Renal cortical epithelial cell (primary cell): ENCODE measurements at places on chromosomes 7 and 10. TPM values are rescaled to one million over a fixed set of nuclear protein-coding genes. Genes with fewer than 3 reads are reported as not detected.

DNA sequence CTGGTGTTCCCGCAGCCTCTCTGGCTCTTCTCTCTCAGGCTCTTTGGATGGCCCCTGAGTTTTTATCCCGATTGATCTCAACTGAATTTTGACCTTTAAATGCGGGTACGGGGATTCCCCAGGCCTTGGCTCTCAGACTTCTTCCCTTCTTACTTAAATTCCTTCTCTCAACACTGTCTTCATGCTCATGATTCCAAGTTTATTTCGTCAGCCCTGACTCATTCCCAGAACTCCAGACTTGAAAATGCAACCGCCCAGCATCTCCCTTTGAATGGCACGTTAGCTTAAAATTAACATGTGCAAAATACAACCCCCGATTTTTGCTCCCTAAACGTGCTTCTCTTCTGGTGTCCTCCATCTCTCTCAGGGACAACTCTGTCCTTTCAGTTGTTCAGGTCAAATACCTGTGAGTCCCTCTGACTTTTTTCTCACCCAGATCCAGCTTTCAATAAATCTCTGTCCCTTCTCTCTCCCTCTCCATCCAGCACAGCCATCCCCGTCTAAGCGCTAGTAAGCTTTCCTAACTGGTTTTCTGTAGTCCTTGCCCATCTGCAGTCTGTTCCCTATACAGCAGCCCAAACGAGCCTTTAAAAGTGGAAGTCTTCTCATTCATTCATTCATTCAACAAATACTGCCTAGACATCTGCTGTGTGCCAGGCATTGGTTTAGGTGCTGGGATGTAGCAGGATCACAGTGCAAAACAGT is 7.1 kb downstream of the HECW1 start:
- DNase-seq, result peak; percentile 29

DNA sequence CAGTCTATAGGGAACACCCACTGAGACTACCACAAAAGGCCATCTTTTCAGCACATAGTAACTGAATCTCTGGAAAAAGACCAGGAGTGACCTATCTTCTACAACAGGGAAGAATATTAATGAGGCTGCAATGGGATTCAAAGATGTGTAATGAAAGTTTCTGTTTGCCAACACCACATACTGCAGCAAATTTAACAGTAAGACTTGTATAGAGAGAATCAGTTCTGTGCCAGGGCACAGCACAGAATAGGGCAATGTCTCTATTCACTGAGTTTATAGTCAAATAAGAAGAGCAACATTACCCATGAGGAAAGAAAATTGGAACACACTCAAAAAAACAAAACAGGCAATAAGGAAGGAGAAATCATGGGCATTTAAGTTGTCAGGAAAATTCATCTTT is 91.4 kb upstream of the PTN start:
- DNase-seq, result no peak

- DNase-seq, result no peak
Measured at GRCh38 chr10:70932392-70933196, 44.2 kb upstream of the PCBD1 start.

GRCh38 chr10:92997620-92998019 is 63.0 kb upstream of the CYP26C1 start:
- no peak for DNase-seq

DNA sequence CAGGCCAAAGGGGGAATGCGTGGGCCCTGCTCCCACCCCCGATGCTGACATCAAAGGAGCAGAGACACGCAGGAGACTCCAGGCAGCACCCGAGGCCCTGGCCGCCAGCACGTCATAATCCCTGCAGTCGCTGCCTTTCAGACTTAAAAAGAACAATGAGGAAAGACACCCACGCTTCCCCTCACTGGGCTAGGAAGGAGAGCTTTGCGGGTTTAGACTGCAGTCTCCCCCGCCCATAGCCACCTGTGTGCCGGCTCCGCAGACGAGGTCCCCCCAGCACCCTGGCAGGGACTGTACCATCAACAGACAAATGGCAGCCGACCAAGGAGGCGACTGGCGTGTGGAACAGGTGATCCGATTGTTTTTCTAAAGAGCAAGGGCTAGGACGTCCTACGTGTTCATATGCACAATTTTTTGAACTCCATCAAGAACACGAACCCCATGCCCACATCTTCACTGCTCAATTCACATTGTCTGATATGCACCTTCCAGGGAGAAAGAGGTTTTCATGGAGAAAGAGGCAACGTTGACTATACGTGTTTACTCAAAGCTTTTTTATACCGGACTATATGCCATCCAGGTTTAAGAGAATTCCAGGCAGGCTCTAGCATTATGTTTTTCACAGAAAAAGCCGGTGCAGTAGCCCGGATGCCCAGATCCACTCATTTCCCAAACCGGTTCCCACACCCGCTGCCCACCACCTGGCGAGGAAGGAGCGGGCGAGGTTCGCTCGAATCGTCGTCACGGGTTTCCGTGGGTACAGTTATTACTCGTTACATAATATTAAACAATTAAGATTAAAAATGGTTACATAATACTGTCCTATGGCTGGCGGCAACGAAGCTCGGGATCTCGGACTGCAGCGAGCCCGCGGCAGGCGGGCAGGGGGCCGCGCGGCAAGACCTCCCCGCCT is 1.1 kb downstream of the GRB10 start:
- no peak for DNase-seq

- no peak for DNase-seq
Measured at GRCh38 chr10:77799352-77799751, 127.2 kb downstream of the DLG5 start.

CHAT gene
- total RNA-seq, result not detected in 2 replicates

DNA sequence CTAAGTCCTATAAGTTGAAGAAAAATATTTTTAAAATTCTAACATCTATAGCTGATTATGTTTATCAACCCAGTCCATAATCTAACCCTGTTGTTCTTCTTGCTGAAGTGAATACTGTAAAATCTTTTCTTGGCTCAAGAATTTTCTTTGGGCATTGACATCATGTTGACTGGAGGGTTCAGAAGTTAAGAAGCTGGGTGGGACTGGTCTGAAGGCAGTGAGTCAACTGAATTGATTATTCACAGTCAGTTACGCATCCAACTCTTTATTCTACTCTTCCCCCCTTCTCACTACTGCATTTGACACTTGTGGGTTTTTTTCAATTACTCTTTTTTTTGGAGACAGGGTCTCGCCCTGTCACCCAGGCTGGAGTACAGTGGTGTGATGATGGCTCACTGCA is 31.0 kb downstream of the DENND2A start:
- peak; percentile 82 for DNase-seq

DNA sequence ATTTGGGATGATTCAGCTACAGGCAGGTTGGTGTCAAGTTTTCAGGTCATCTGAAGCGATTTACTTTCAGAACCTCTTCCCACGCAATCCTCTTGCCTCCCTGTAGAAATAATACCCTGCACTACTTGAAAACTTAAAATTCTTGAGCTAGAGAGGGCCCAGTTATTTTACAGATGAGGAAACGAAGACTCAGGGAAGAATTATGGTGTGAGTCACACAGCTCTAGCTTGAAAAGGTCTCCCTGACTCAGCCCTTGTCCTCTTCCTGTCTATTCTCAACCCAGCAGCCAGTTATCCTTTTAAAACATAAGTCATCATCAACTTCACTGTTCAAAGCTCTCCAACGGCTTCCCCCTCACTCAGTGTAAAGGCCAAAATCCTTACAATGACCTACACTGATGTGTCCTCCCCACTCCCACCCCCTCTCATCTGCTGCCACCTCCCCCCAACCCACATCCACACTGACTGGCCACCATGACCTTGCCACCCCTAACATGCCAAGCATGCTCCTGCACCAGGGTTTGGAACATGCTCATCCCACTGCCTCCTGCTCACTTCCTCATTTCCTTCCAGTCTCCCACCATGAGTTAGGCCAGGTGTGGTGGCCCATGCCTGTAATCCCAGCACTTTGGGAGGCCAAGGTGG is 3.4 kb downstream of the DNMBP start:
- peak; percentile 94 for DNase-seq

NUP42 gene
- 39.5 and 64.3 TPM in 2 replicates for total RNA-seq

TAS2R3 gene
- total RNA-seq, result 2.3 TPM in 1 of 2 replicates, not detected in the other

DNA sequence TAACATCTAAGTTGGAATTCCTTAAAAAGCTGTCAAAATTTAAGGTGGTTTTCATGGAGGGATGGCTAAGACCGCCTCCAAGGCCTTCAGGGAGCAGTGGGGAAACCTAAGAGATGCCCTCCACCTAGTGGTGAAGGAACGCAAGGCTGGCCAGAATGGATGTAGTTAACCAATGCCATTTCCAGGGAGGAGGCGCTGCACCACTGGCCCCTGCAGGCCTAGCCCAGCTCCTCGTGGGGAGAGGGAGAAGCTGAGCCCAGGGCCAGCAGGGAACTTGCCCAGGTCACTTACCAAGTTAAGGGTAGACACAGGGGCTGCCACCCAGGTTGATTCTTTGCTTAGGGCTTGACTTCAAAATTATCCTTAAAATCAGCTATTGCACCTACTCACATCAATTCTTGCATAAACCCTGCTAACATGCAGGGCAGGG is 32.0 kb downstream of the FIGNL1 start:
- DNase-seq, result peak; percentile 67

GRCh38 chr7:151423936-151424335 is 14.1 kb upstream of the WDR86 start:
- DNase-seq, result no peak

- DNase-seq, result peak; percentile 94
Measured at GRCh38 chr7:84536271-84536870, 341.8 kb upstream of the SEMA3A start.

- DNase-seq, result no peak
Measured at GRCh38 chr7:4663239-4664018, 18.7 kb upstream of the FOXK1 start.

MOGAT3 gene
- not detected in 2 replicates for total RNA-seq

- no peak for DNase-seq
Measured at GRCh38 chr7:29161231-29161630, 14.9 kb upstream of the CPVL start.

TFPI2 gene
- 22.7 and 65.1 TPM in 2 replicates for total RNA-seq

IFIT1B gene
- total RNA-seq, result not detected in 2 replicates

GRCh38 chr7:108156897-108157605 is 26.9 kb upstream of the LAMB4 start:
- DNase-seq, result no peak

EIF3B gene
- total RNA-seq, result 239 and 257 TPM in 2 replicates

DNA sequence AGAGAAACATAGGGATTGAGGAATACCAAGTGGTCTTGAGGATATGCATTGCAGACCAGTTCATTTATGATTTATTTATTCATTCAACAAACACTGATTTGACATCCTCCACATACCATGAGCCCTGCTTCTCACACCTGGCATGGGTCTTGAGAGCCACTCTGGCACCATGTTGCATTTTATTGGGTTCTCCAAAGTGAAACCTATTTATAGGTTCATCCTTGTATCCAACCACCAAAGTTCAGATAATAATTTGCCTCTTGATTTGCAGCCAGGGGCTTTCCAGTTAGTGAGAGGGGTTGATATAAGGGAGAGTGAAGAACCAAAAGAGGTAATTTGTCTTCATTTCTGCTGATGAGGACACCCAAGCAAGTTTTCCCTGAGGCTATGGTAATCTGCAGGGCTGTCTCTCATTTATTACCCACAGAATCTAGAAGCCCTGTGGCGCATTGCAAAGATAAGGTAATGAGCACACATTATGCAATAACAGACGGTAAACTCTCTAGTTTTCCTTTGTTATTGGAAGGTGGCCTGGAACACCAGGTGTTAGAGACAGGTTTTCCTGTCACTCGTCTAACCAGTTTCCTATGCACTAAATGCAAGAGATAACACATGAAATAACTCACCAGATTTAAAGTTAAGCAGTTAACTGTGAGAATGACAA is 28.8 kb upstream of the ICA1 start:
- peak; percentile 26 for DNase-seq

DNA sequence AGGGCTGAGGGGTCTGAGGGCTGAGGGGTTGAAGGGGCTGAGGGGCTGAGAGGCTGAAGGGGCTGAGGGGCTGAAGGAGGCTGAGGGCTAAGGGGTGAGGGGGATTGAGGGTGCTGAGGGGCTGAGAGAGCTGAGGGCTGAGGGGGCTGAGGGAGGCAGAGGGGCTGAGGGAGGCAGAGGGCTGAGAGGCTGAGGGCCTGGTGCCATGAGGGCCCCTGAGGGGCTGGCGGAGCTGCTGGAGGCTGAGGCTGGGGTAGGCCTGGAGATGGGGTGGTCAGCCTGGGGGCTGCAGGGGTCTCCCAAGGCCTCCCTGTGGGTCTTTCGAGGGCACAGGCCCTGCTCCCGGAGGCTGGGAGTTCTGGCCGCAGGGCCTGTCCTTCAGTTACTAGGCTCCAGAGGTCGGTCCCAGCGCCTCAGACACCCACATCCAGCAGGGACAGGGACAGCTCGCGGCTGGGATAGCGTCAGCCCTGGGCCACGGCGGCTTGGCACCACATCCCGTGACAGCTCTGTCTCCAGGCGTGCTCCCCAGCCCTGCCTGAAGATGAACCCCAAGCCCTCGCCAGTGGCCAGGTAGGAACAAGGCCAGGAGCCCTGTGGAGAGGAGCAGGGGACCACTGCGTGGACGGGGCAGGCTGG is 16.9 kb downstream of the MYO1G start:
- DNase-seq, result no peak

NKX1-2 gene
- total RNA-seq, result not detected in 2 replicates

- no peak for DNase-seq
Measured at GRCh38 chr10:49081547-49082275, 33.6 kb downstream of the VSTM4 start.

PNLIP gene
- total RNA-seq, result not detected in 2 replicates

WEE2 gene
- total RNA-seq, result under 0.01 TPM in 1 of 2 replicates, not detected in the other

NSUN5 gene
- total RNA-seq, result 20.1 and 50.7 TPM in 2 replicates

DNA sequence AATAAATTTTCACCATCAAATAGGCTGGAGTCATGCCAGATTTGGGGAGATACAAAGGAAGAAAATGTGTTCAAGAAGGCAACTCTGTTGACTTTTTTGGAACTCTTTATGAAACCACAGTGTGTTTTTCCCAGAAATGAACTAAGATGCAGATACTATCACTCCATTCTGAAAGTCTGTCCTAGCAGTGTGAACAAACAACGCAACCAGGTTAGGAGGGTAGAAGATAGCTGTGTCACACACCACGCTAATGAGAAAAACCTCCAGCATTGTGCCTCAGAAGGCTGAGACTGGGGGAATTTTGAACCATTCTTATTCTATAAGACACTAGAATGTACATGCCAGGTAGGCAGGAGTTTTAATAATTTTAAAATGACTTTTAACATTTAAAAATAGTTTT is 15.9 kb upstream of the ATP6V0A4 start:
- no peak for DNase-seq

TDRD1 gene
- total RNA-seq, result 0.69 and 8.1 TPM in 2 replicates

GRCh38 chr7:15687546-15688278 is 1.2 kb upstream of the MEOX2 start:
- no peak for DNase-seq

GRCh38 chr7:1368682-1369571 is 90.3 kb downstream of the MICALL2 start:
- DNase-seq, result no peak

- no peak for DNase-seq
Measured at GRCh38 chr10:79250259-79250658, 97.0 kb upstream of the PPIF start.

DNA sequence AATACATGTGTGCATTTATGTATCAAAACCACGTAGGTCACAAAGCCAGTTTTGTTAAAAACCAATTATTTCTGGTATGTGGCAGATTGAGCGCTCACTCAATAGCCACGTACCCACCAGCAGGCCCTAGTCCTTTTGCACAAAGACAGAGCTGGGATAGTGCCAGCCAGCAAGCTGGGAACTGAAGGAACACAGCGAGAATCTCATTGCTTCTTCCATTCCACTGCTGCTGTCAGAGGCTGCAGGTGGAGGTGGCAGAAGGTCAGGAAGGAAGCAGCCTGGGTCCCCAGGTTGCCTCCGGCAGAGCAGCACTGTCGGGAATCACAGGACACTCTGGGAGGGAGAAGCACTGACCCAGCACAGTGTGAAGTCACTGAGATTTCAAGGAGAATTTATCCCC is 385.5 kb upstream of the PFKP start:
- DNase-seq, result no peak
